Caco-2 (cell line): ENCODE measurements at places on chromosomes 2 and 18.

GRCh38 chr2:17877811-17878280, 621 bp upstream of the KCNS3 start:
- DNase-seq: no peak

DNA sequence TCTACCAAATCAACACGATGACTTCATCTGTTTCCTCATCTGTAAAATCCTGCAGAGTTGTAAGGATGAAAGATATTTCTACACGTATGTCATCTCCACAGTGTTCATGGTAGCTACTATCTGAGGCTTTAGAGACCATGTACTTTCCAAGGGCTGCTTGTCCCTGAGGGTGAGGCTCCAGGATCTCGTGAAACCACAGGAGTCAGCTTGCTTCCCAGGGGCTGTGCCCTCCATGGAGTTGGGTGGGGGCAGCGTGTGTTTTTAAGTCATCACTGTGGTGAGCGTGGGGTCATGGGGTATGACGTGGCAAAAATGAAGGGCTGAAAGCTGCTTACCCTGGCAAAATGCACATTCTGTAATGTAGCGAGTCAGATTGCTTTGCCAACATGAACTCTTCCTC, 81.6 kb downstream of the ASAP2 start:
- no peak for DNase-seq

- DNase-seq: no peak
Measured at GRCh38 chr2:58350484-58350883, 109.4 kb upstream of the FANCL start.

- DNase-seq: no peak
Measured at GRCh38 chr2:121351521-121352318, 66.7 kb upstream of the TFCP2L1 start.

DNA sequence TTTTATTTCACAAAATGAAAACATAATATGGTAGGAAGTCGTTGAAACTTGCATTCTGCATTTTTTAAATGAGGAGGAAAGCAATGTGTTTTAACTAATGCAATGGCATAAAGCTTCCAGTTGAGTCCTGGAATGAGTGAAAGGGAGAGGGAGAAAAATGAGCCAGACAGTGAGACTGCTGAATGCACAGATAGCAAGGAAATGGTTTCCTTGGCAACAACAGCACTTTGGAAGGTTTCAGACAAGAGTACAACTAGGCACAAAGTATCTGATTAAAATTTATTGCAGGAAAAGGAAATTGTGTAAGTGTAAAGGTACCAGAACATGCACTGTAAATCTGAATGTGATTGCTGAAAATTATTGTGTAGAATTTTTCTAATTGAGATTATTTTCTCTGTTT, 320.1 kb upstream of the KYNU start:
- no peak for DNase-seq

GRCh38 chr2:118632921-118633320, 214.5 kb downstream of the EN1 start:
- no peak for DNase-seq

DNA sequence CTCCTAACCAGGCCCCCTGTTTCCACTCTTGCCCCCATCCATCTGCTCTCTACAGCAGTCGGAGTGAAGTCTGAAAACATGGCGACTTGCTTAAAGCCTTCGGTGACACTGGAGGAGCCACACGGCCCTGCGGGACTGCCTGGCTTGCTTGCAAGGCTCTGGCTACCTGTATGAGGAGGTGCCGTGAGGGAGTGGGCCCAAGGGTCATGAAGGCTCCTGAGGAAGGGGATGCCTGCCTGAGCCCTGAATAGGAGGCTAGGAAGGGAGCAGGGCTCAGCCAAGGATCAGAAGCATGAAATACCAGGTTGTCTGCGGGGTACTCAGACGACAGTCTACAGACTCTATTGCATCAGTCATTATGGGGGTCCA, 75.4 kb downstream of the EMX1 start:
- DNase-seq: no peak

- peak; percentile 93 for DNase-seq
Measured at GRCh38 chr2:172084645-172085459, 455 bp upstream of the DLX1 start.

DNA sequence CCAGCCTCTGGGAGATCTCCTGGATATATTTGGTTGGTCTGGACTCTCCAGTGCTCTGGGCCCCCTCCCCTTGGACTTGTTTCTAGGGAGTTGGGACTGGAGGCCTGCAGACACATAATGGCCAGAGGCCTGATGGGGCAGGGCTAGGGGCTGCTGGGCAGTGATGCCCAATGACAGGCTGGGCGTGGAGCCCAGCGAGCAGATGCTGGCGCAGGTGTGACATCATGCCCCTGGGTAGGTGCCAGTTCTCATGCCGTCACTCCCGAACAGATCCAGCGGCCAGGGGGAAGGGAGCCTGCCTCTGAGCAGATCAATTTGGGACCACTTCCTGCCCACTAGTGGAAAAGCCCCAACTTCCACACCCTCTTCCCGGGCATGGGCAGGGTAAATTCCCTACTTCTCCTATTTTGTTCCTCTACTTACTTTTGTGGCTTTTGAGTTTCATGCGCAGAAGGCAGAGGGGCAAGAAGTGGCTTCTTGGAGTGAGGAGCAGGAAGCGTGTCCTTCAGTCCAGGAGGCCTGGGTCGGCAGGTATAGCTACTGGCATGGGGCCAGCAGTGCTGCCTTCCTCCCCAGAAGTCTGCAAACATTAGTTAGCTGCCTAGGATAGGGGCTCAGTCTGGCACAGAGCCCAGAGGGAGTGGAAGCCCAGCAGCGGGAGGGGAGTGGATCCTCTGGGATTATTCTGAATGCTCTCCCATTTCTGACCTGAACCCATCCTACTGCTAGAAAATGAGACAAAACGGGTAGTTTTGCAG, 6.1 kb downstream of the MPV17 start:
- DNase-seq: no peak

DNA sequence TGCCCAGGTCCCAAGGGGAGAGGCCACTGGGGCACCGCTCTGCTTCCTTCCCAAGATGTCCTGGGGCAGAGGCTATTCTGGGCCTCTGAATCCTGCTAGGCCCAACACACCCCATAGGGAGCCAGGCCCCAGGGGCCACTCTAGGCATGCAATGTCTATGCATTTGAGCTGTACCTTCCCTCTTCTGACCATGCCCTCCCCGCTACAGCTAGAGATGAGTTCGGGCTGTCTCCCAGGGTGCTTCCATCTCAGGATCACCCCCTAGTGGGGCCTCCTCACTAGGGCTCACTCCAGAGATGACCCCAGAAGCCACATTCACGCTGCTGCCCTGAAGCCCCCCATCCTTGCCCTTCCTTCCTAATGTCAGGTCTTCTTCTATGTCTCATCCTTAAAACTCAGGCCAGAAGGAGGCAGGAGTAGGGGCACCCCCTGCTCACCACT, 54.4 kb downstream of the TNS1 start:
- peak; percentile 22 for DNase-seq

DNA sequence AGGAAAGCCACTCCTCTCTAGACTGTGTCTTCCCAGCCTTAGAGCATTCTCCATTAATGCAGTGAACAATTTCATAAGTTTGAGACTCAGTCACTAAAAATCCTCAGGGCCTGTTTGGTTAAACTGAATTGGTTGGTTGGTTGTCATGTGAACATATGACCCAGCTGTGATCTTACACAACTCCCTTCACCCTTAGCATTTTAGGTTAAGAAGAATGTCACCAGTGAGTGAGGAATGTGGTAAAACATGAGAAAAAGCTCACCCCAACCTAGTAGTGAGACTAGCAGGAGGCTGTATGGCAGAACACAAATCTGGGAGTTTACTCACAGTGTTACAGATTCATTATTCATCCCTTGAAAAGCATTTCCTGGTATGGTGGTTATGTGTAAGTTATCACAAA, 32.4 kb downstream of the LHCGR start:
- DNase-seq: no peak

GRCh38 chr2:96251721-96252292, 14.0 kb downstream of the TMEM127 start:
- DNase-seq: peak; percentile 83

- DNase-seq: no peak
Measured at GRCh38 chr2:126720638-126721037, 64.7 kb downstream of the GYPC start.

DNA sequence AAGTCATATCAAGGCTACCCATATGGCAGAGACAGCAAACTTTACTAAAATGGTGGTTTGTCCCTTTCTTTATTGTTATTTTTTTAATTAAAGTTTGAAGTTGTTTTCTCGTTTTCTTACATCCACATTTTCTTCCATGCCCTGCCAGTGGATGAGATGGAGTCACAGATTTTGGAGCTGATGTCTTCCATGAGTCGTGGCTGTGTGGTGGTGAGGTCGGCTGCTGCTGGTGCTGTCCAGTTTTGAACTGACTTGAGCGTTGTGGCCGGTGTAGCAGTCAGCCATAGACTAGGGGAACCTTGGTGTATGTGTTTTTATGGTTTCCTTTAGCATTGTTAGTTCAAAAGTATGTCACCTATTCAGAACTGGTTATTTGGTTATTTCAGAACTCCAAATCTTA, 182.8 kb downstream of the SH3RF3 start:
- no peak for DNase-seq

DNA sequence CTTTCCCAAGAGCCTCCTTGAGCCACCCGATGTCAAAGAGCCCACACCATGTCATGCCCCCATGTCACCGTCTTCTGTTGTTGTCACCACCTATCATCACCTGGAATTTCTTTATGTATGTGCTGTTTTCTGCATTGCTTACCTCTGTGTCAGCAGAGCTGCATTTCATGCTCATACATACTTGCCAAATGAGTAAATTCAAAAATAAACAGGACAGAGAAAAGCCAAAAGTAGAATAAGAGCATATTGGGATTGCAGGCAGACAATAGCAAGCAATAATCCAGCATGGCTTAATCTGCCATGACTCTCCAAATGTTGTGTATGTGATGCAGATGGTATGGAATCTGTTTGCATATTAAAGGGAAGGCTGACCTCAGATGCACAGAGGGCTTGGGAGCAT, 15.3 kb upstream of the RGPD4 start:
- DNase-seq: no peak

DNA sequence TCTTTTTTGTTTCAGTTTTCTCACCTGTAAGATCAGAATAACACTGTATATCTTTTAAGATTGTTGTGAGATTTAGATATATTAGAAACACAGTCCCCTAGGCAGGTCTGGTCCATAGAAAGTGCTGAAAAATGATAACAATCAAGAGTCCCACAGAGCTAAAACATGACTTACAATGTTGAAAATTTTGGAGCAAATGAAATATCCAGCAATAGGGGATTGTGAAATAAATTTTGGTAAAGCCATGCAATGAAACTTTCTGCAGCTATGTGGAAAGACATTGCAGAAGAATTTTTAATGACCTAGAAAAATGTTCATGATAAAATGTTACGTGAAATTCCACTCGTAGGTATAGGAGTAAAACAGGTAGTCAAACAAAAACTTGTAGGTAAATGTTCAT, 127.6 kb upstream of the SERPINE2 start:
- DNase-seq: no peak

DNA sequence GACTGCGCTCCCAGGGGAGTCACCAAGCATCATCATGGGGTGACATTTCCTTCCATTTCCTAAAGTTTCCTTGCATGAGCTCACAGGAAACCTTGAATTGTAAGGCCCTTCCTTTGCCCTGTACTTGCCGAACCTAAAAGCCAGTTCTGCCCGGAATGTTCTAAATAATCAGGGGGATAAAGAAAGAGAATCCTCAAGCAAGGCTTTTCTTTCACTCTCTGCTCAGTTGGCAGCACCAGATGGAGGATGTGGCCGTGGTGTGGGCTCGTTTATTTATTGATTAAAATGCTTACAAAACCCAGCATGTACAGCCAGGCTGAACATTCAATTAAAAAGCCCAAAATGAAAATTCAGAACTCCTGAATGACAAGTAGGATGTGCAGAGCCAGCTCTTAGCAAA, 170.5 kb downstream of the SH3RF3 start:
- no peak for DNase-seq

- no peak for DNase-seq
Measured at GRCh38 chr2:16214861-16215260, 274.5 kb downstream of the MYCN start.

DNA sequence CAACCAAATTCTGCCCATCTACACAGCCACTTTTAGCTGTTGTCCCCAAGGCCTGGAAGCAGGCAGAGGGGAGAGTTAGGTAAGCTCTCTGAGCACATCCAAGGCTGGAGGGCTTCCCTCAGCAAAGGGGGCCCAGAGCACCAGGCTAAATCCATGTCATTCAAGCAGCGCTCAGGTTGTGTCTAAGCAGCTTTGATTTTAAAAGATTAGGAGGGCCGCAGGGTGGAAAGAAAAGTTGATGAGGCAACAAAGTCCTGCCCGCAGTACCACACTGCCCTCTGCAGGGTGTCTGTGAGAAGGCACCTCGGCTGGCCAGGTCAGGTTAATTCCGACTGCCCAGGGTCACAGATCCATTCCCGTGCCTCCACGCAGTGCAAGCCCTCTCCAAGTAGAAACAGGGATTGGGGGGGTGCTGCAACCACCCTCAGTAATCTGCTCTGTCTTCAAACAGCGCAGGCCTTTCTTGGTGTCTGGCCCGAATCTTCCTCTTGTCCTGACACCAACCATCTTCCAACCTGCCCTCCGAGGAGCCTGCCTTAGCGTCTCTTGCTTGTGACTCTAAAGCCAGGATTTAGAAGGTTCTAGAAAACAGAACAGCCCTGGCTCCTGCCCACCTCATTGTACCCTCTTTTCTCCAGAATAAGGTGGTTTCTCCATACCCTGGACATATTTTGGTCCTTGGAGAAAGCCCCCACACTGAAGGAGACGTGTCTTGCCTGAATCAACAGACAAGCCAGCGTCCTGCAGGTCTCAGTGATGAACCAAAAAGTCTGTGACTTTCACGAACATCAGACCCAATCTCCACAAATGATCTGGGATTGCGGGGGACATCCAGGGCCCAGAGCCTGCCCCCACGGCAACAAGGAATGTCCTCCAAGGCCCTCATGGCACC, 289.2 kb downstream of the TNS1 start:
- DNase-seq: peak; percentile 89

- DNase-seq: no peak
Measured at GRCh38 chr2:187434342-187434785, 13.7 kb downstream of the CALCRL start.

GRCh38 chr18:57258131-57258777, 94.1 kb upstream of the ST8SIA3 start:
- no peak for DNase-seq

DNA sequence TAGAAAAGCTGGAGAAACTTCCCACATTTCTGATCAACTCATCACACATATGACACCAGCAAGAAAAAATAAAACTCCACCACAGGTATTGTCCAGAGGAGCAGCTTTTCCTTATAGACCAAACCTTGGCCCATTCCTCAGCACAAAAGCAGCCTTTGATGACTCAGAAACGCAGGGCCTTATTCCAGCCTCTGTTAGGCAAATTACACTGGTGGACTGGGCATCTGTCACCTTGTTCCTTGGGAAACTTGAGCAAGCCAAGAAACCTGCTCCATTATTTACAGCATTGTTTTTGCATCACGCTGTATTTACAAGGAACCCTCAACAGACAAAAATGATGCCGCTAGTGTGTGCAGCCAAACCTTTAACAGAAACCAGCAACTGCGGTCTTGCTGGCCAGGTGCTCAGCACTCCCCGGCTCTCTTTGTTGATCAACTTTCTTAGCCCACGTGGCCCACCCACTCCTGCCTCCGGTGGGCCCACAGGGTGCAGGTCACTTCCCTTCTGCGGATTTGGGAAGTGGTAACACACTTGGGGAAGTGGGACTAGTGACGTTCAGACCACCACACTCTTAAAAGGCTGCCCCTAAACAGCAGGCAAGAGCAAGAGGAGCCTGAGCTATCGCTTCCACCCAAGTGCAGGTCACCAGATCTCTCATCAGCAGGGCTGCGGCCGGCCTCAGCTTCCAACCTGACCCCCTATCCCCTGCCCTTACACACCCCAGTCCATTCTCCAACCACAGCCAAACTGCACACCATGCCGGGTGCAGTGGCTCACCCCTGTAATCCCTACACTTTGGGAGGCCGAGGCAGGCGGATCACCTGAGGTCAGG, 1.5 kb downstream of the AP1S3 start:
- DNase-seq: no peak
